Neural progenitor cell (in vitro differentiated cells): ENCODE measurements at places on chromosomes 11 and 22. TPM values are rescaled to one million over a fixed set of nuclear protein-coding genes. Genes with fewer than 3 reads are reported as not detected.

C11orf97 gene
- not detected in 2 replicates for total RNA-seq

TMA7B gene
- total RNA-seq = not detected in 2 replicates

GRCh38 chr11:17777738-17778091 is 43.1 kb downstream of the KCNC1 start:
- no peak for DNase-seq

SEZ6L gene
- total RNA-seq = 0.22 and 0.31 TPM in 2 replicates

RASSF10 gene
- total RNA-seq = 2.9 and 3.1 TPM in 2 replicates

DNA sequence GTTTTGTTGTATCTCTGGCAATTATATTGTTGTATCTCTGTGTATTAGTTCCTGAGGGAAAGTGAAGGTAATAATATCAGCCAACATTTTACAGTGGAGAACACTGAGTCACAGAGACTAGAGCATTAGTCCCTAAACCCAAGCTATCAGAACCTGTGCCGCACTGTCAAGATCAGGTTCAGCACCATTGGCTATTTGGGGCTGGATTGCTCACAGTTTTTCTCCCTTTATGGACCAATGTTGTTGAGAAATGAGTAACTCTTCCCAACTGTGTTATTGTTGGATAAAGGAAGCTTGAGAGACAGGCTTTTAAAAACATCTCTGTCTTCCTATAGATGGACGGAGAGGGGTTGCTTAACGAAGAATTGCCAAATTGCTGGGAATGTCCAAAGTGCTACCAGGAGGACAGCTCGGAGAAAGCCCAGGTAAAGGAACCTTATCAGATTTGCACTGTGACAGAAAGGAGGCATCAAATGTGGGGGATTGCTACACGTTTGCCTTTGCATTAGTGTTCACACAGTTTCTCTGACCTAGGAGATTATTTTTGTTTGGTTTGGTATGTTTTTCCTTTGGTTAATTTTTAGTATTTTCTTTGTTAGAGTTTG is 18.2 kb upstream of the GRK2 start:
- DNase-seq = no peak

DNA sequence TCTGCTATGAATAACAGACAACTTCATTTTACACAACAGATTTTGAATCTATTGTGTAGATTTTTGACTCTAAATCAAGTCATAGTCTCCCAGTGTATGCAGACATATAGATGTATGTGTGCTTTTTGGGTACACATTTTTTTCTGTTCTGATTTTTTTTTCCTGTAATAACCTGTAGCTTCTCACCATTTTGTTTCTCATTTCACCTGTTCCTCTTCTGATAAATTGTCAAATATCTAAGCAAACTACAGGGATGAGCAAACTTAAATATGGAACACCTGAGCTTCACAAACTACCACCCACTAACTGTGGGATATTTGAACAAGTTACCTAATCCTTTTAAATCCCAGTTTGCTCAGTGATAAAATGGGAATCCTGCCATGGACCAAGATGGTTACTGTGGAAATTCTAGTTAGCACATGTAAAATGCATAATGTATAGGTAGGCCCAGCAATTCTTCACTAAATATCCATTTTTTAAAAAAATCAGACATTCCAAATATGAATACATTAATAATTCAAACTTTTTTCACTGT is 15.7 kb downstream of the LGR4 start:
- no peak for DNase-seq

GRCh38 chr22:42300259-42301076 is 30.0 kb upstream of the TCF20 start:
- no peak for DNase-seq

GUCY1A2 gene
- 0.54 and 0.56 TPM in 2 replicates for total RNA-seq

DNA sequence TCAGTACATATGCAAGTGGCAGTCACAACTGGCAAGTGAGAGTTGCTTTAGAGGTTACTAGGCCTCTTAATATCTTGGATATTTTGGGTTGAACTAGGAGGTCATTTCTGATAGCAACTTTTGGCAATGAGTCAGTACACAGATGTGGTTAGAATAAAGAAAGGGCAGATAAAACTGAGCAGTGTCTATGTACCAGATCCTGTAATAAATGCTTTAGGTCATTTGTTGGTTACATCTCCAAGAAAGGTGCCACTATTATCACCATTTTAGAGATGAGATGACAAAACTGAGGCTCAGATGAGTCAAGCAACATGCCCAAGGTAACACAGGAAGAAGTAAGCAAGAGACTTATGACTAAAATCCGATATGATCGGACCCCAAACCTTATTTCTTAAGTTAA is 25.0 kb downstream of the MAML2 start:
- DNase-seq = no peak

- no peak for DNase-seq
Measured at GRCh38 chr11:10619131-10619680, 50.7 kb upstream of the LYVE1 start.

GRCh38 chr11:32918427-32918826 is 25.8 kb downstream of the QSER1 start:
- DNase-seq = no peak

DNA sequence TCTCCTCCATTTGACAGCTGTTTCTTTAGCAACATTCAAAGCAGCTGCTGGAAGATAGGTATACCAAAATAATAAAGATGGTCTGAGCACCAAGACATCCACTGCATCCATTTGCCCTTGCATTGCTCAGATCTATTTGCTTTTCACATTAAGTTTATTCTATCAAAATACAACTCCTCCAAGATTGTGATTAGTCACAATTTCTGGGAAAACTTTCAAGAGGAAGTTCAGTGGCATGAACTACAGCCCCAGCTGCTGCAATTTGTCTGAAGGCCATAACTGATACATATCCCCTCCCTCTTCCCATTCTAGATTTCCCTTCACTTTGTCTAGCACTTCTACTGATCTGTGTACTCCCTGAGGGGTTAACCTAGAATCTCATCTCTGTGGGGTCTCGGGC is 117.5 kb upstream of the CEP126 start:
- DNase-seq = no peak

- no peak for DNase-seq
Measured at GRCh38 chr11:33135216-33135615, 26.1 kb downstream of the CSTF3 start.

RAG2 gene
- total RNA-seq = 0.06 and 0.15 TPM in 2 replicates

TRIM29 gene
- total RNA-seq = 0.11 TPM in 1 of 2 replicates, not detected in the other

MUC15 gene
- 0.28 TPM in 1 of 2 replicates, not detected in the other for total RNA-seq

TMPRSS4 gene
- not detected in 2 replicates for total RNA-seq

DNA sequence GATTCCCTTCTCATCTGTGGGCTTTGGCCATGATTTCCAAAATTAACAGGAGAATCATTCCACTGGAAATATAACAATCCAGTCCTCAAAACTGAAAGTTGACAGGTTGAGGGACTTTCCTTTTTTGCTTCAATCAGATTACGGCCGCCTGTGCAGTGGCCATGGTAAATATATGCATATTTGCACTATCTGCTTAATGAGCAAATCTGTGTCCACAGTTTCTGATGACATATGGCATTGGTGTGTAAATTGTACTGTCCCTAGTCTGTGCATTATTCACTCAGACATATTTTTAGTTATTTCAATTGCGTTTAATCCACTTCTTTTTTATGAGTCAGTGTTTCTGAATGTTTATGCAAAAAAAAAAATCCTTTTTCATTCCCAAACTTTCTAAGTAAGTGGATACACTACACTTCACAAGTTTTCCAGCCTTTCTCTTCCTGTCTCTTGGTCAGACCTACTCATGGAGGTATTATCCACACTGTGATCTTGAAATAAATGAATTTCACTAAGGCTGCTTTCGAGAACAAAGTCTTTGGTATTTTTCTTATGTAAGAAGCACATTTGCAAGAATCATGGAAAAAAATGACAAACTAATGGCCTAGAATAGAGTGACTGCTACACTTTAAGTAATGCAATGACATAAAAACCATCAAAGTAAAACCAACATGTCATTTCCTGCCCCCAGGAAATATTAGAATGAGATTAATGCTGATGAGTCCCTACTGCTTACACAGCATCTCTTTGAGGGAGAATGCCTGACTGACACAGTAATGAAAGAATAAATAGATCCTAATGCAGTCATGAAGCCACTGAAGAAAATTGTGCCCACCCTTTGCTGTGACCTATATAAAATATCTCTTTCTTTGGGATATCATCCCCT is 76.4 kb upstream of the MTNR1B start:
- no peak for DNase-seq

- no peak for DNase-seq
Measured at GRCh38 chr11:73475549-73476095, 99.4 kb downstream of the RELT start.

DNA sequence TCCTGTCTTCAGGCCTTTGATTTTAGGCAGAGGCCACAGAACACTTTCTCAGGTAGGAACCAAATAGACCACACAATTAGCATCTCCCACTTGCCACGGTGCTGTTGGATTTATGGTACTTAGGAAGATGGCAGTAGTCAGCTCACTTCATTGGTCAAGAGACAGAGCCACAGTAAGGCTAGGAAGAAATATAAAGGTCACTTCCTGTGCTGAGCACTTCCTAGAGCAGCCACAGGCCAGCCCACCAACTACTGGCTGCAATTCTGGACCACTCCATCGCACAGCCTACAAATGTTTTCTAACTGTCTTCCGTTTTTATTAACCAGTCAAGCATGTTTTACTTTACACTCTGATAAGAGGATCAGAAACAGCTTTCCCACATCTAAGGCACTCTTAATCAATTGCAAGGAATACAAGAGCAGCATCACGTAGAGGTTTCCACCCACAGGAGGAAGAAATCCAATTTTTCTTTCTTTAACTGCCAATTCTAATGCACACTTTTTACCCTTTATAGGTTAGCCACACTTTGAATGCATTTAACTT is 54.7 kb downstream of the ABTB2 start:
- DNase-seq = no peak

- no peak for DNase-seq
Measured at GRCh38 chr11:115269191-115269950, 234.8 kb downstream of the CADM1 start.

LIN7C gene
- total RNA-seq = 44.5 and 82.1 TPM in 2 replicates

DNA sequence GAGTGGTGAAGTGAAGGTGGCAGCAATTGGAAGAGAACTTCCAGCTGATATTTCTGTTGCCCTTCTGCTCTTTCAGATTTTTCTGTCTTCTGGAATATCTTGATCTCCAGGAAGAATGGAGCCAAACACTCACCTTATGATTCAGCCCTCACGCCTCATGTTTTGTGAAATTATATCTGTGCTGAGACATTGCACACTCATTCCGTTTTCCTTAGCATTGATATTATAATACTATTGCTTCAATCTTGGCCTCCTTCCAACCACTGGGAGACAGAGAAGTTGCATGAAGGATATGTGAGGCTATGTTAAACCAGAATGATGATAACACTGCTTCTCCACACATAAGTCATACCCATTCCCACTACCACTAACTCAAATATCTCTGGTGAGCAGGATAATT is 177.9 kb downstream of the ETS1 start:
- DNase-seq = no peak

- DNase-seq = no peak
Measured at GRCh38 chr11:35133656-35134055, 5.3 kb upstream of the CD44 start.

C11orf58 gene
- total RNA-seq = 241 and 320 TPM in 2 replicates

DNA sequence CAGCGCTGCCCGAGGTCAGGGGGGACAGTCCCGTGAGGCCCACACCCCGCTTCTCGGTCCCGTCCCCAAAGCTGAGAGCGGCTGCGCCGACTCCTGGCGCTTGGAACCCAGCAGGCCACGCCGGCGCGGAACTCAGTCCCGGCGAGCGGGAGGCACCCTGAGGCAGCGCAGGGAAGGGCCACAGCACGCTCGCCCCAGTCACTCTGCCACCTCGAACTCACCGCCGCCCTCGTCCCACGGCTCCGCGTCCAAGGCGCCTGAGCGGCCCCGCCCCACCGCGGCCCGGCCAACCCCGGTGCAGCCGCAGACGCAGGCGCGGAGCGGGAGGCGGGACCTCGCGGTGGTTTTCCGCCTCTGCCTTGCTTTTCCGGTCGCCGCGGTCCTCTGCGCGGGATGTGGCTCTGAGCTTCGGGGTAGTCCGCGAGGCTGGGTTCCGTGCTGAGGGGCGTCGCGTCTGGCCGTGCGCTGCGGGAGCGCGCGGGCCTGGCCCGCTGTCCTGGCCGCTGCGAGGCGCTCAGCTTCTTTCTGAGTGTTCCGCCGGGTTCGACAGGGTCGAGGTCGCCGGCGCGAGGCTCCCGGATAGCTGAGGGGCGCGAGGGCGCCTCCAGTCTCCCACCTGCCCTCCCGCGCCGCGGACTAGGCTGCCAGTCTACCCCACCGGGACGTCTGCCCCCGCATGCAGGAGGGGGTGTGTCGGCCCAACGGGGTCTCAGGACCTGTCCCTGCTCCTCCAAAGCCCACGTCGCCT is at the start of gene CDPF1:
TSS of gene CDPF1 (minus strand) at position 259 of the 748 bp plus-strand sequence. CDS start 2,009 bp downstream, outside the sequence.
- peak; percentile 90 for DNase-seq

- DNase-seq = no peak
Measured at GRCh38 chr22:37716708-37717107, 19.9 kb downstream of the TRIOBP start.

DNA sequence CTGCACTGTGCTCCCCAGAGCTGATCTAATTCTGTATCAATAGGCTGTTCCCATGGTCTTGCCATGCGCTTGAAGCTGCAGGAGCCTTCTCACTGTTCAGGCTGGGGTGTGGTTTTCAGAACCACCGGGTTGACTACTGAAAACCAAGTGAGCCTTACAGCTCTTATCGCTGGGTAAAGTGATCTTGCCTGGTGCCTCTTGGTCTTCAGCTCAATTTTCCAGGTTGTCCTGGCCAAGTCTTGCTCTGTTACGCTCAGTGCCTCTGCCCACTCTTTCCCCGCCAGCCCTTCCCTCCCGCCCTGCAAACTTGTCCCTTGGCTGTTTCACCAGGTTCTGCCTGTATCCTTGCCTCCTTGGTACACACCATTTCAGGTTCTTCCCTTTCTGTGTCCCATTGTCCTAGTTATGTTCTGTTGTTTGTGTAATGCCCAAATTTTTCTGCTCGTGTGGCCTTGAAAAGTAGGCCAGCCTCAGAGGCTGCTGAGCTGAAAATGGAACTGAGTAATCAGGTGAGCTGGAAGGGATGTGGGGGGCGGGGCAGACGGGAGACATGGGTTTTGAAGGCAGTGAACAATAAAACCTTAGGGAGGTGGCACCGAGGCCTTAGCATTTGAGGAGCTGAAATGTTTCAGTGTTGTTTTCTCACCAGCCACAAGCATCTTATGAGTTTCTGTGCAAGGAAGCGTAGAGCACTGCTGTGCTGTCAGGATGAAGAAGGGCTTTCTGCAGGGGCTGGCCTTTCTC is 11.2 kb downstream of the PEX26 start:
- no peak for DNase-seq

- DNase-seq = peak; percentile 73
Measured at GRCh38 chr11:2268729-2269600, 1.4 kb downstream of the ASCL2 start.

MS4A6A gene
- not detected in 2 replicates for total RNA-seq

FGF19 gene
- 0.09 TPM in 1 of 2 replicates, not detected in the other for total RNA-seq

DNA sequence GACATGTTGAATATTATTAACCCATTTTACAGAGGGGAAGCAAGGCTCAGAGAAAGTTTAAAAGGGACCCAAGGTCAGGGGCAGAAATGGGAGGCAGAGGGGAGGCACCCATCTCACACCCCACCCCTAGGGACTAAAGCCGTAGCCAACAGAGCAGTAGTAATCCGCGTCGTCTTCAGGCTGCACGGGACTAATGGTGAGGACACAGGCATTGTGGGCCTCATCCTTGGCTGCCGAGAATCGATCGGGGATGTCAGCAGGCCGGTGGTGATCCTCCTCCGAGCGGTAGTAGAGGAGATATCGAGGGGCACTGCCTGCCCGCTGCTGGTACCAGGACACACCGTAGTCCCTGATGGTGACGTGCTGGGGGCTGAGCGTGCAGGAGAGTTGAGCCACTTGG is 1.5 kb downstream of the VPREB3 start:
- no peak for DNase-seq

LSP1 gene
- total RNA-seq = not detected in 2 replicates

YAP1 gene
- total RNA-seq = 59.9 and 91.4 TPM in 2 replicates
